T-helper 2 cell treated with Interferon-gamma antibody and Interleukin-4, amounts not matched to agents 100 ng/mL and 5 ng/mL, for 36 hours (primary cell): ENCODE measurements at places on chromosomes 6 and 20. TPM values are rescaled to one million over a fixed set of nuclear protein-coding genes. Genes with fewer than 3 reads are reported as not detected.

SLC2A10 gene
- not detected in 2 replicates for total RNA-seq

ARMH2 gene
- 0.61 and 1.4 TPM in 2 replicates for total RNA-seq

NECAB3 gene
- total RNA-seq: 34.1 and 35.1 TPM in 2 replicates

HLA-DOA gene
- total RNA-seq: 1.7 and 2.5 TPM in 2 replicates

SGK2 gene
- total RNA-seq: 0.11 TPM in 2 replicates

PRR18 gene
- total RNA-seq: not detected in 2 replicates

SERPINB1 gene
- 67.0 and 67.4 TPM in 2 replicates for total RNA-seq

NKX2-4 gene
- not detected in 2 replicates for total RNA-seq

SAPCD1 gene
- total RNA-seq: 16.6 and 20.2 TPM in 2 replicates

GNAS-AS1 gene
- total RNA-seq: 1.4 and 1.7 TPM in 2 replicates

EDN1 gene
- total RNA-seq: 0.07 TPM in 1 of 2 replicates, not detected in the other

COMMD7 gene
- total RNA-seq: 68.4 and 68.6 TPM in 2 replicates

IL17A gene
- total RNA-seq: not detected in 2 replicates

BTNL2 gene
- total RNA-seq: not detected in 2 replicates

FABP7 gene
- total RNA-seq: not detected in 2 replicates

SPAG4 gene
- total RNA-seq: 3.7 and 5.4 TPM in 2 replicates

PRSS35 gene
- total RNA-seq: not detected in 2 replicates

C6orf52 gene
- total RNA-seq: 0.43 and 0.93 TPM in 2 replicates

PAX1 gene
- not detected in 2 replicates for total RNA-seq

SLC17A9 gene
- 11.0 and 12.8 TPM in 2 replicates for total RNA-seq

CDSN gene
- not detected in 2 replicates for total RNA-seq

MYLK2 gene
- 0.50 and 1.0 TPM in 2 replicates for total RNA-seq

MAP1LC3A gene
- 2.7 and 2.8 TPM in 2 replicates for total RNA-seq

STK38 gene
- 75.8 and 76.7 TPM in 2 replicates for total RNA-seq

PPIL6 gene
- total RNA-seq: 0.09 TPM in 1 of 2 replicates, not detected in the other

CCR6 gene
- not detected in 2 replicates for total RNA-seq

FRK gene
- total RNA-seq: 0.05 and 0.14 TPM in 2 replicates

SCGN gene
- not detected in 2 replicates for total RNA-seq

GZF1 gene
- 14.3 and 15.1 TPM in 2 replicates for total RNA-seq

TMEM181 gene
- 20.2 and 20.8 TPM in 2 replicates for total RNA-seq

PCED1A gene
- total RNA-seq: 22.0 and 23.4 TPM in 2 replicates

CDH22 gene
- total RNA-seq: not detected in 2 replicates

RAB44 gene
- total RNA-seq: 0.07 TPM in 2 replicates

SNRPB gene
- total RNA-seq: 372 and 377 TPM in 2 replicates

WFDC10B gene
- not detected in 2 replicates for total RNA-seq

ZNF451 gene
- total RNA-seq: 69.9 and 73.9 TPM in 2 replicates

ADTRP gene
- total RNA-seq: 0.39 TPM in 2 replicates

BTN1A1 gene
- total RNA-seq: not detected in 2 replicates

HCRTR2 gene
- not detected in 2 replicates for total RNA-seq

RAET1E gene
- not detected in 2 replicates for total RNA-seq

PROKR2 gene
- total RNA-seq: not detected in 2 replicates

ULBP1 gene
- 0.27 and 0.39 TPM in 2 replicates for total RNA-seq

CLVS2 gene
- total RNA-seq: not detected in 2 replicates

PCNA gene
- total RNA-seq: 483 and 497 TPM in 2 replicates

TNFRSF21 gene
- total RNA-seq: 0.16 and 0.20 TPM in 2 replicates

ZNF184 gene
- total RNA-seq: 11.7 and 11.9 TPM in 2 replicates

PGC gene
- not detected in 2 replicates for total RNA-seq

KCNQ5 gene
- 13.7 and 15.7 TPM in 2 replicates for total RNA-seq
